ENCODE measurements at places on chromosomes 5 and 9. TPM values are rescaled to one million over a fixed set of nuclear protein-coding genes. Genes with fewer than 3 reads are reported as not detected.

Gene SPTAN1
- 487 TPM for polyA plus RNA-seq

Gene COL5A1
- polyA plus RNA-seq, result 102 TPM

Gene CATSPER3
- polyA plus RNA-seq, result 0.35 TPM

Gene ARL14EPL
- polyA plus RNA-seq, result not detected

All from endothelial cell of umbilical vein (primary cell).